ENCODE measurements at places on chromosomes 11 and 22.

- no peak for DNase-seq
These were observed 18.2 kb downstream of the IFT27 start for GRCh38 chr22:36757668-36758211.

GRCh38 chr11:12813371-12814225, 139.4 kb downstream of the TEAD1 start:
- no peak for DNase-seq

GRCh38 chr11:1406571-1407485, 17.1 kb downstream of the BRSK2 start:
- DNase-seq, result no peak

- no peak for DNase-seq
These were observed 43.0 kb downstream of the KREMEN1 start for GRCh38 chr22:29115682-29116288.

DNA sequence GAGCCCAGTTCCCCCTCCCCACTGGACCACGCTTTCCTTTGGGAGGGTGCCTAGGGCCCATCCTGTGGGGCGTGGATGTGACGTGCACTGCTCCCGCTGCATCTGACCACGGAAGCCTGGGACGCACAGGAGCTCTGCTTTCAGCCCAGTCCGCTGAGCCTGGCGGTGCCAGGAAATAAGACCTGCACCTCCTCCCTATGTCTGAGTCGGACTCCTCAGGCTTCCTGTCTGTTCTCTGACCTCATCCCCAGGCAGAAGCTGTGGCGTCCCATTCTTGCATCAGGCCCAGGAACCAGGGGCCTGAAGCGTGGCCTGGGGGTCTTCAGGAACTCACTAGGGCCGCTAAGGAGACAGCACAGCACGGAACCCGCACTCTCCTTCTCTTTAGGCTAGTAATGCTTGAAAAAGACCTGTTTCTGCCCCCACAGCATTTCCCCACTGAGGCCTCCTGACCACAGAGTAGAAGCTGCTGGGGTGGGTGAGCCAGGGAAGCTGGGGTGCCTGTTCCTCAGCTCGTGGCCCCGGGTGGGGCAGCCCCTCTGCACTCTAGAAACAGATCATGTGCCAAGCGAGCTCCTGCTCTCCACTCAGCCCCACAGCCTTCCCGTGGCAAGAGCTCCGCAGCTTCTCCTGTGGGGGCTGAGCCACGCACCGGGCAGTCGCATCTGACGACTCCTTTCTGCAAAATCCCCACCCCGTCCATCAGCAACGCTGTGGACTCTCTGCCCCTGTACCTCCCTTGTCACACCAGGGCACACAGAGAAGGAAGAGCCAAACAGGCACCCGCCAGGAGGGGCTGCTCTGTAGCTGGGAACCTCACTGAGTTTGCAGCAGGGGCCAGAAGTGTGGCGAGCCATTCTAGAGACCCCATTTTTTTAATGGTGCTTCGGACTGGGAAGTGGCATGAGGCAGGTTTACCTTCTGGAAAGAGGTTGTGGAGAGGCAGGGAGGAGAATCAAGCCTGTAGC, 22.6 kb downstream of the MOV10L1 start:
- no peak for DNase-seq

- DNase-seq, result no peak
These were observed 26.5 kb downstream of the SYT7 start for GRCh38 chr11:61554172-61554988.

DNA sequence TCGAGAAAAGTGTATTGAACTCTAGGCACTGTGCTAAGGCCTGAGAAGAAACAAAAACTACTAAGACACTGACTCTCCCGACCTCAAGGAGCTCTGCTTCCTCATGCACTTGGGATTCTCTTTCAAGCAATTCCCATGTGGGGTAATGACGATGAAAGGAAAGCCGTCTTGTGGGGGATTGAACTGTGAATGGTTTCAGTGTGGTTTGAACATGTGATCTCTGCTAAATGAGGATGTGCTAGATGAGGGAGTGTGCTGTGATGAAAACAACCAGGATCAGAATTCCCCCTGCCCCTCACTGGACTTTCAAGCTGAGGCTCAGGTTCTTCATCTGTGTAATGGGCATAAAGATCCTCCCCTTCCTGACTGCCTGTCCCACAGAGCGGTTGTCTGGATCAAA, 74.9 kb downstream of the DEPDC5 start:
- no peak for DNase-seq

GRCh38 chr11:72726266-72727220, 25.7 kb downstream of the ARAP1 start:
- DNase-seq, result no peak

DNA sequence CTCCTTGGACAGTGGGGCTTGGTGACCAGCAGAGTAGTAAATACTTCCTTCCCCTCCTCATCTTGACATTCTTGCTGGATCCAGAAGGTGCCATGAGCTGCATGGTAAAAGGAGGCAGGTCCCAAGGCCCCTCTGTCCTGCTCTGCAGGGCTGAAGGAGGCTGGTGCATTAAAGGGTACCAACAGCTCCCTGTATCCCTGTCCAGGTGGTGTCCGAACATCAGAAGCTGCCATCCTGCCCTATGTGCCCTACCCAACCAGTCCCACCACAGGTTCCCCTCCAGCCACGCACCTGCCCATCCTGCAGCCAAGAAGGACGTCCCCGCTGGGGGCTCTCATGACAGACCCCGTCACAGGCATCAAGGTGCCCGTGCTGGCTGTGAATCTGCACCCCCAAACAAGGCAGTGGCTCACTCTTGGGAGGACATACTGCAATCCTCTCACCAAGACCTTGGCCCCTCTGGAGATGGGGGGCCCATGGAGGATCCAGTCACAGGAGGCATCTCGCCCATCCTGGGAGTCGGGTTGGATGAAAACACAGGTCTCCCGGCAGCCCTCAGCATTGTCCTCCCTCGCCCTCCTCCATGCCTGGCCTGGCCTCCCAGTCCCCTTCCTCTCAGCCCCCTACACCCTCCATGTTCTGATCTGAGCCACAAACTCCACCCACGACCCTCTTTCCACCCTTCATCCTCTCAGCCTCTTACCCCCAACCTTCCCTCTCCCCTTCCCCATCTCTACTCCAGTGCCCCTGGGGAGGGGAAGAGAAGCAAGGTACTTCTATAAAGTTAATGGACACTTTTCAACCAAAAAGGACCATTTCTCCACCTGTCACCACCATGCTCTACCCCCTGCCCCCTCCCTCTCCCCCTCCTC, 55.1 kb downstream of the BTG4 start:
- no peak for DNase-seq

DNA sequence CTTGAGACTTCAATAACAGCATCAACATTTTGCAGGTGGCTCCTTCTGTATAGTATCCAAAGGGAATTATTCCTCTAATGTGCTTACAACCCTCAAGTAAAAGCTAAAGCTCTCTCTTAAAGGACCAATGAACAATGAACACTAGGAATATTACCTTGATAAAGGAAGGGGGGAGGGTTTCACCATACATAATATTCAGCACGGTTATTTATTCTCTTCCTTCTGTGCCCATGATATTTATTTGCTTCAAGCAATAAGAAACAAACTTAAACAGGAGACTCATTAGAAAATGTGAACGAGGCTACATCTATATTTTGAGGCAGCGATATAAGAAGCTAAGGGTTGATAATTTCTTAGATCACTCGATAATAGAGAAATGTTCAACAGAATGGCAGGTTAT, 21.2 kb downstream of the BLID start:
- no peak for DNase-seq

- DNase-seq, result no peak
These were observed 84.7 kb downstream of the GAB2 start for GRCh38 chr11:78332872-78333271.

- DNase-seq, result no peak
These were observed 86.0 kb downstream of the RPS6KA4 start for GRCh38 chr11:64444838-64445441.

DNA sequence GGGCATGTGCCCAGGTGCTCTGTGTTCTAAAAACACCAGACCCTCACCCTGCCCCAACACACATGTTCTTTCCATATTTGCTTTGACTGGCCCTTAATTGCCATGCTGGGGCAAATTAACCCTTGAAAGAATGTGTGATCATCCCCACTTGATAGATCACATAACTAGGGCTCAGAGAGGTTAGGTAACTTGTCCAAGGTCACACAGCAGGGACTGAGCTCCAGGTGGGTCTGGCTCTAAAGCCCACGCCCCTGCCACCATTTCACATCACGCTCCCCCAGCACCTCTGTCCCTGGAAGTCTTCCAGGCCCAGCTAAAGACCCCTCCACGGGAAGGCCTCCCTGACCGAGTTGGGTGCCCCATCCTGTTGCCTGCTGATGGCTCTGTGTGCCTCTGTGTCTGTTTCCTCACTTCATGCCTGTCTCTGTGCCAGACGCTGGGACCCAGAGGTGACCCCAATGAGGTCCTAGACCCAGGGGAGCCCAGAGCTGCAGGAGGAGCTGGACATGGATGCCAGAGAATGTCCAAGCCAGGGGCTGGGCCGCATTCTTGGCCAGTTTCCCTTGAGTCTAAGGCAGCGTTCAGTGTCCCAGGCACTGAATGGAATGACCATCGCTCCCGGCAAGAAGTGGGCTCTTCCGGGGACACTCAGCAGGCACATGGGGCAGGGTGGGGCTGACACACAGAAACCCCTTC, 79.7 kb downstream of the MYO7A start:
- DNase-seq, result no peak

DNA sequence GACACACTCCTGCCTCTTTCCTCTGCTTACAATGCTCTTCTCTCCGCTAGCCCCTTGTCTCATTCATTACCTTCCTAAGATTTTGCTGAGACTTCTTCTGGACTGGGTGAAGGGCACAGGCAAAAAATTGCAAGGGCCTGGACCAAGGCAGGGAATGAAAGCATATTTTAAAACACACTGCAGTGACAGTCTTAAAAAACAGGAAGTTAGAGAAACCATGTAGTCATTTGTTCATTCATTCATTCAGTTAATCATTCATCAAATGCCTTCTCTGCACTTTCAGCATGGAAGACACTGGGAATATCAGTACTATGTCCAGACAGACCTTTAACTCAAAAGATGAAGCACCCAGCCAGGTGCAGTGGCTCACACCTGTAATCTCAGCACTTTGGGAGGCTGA, 44.9 kb upstream of the SWAP70 start:
- no peak for DNase-seq

GRCh38 chr11:46381048-46381818, at the start of gene MDK:
Gene MDK (plus strand): TSS chr11:46381669. CDS start chr11:46382058, 389 bp downstream.
- DNase-seq, result no peak

- no peak for DNase-seq
These were observed 60.7 kb downstream of the ELFN2 start for GRCh38 chr22:37366601-37367000.

GRCh38 chr11:72328366-72329224, 84.6 kb upstream of the PHOX2A start:
- DNase-seq, result no peak

DNA sequence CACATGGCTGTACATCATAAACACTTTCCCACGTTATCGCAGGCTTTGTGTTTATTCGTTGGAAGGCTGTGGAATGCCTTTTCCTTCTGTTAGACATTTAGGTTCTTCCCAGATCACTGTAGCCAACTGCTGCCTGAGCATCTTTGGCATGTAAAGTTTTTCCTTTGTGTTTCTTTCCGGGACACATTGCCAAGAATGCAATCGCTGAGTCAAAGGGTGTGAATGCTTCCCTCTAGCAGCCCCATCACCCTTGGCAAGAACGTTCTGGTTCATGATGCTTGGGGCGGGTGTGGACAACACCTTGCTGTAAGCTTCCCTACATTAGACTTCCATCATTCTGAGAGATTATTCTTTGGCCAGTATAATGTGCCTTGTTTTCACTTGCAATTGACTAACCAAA, 136.2 kb downstream of the OSBP2 start:
- peak; percentile 30 for DNase-seq

GRCh38 chr11:134331354-134332188, at the start of gene GLB1L2:
Gene GLB1L2 (plus strand): TSS chr11:134331988. CDS start chr11:134332062, 74 bp downstream.
- no peak for DNase-seq

- DNase-seq, result no peak
These were observed 33.2 kb downstream of the TSPAN4 start for GRCh38 chr11:875769-876301.

DNA sequence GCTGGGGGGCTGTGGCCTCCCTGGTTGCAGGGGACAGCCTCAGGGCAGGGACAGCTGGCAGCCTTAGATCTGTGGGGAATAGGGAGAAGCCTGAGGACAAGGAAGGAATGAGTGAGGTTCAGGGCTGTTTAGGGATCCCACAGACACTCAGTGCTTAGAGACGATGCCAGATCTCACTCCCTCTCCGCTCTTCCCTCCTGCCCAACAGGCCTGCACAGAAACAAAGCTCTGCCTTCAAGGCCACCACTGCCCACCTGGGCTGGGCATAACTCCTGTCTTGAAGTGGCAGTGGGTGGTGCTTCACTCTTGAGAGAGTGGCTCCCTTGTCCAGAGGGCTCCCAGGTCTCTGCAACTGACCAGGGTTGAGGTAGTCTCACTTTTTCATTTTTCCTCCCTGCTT, 13.1 kb upstream of the CENATAC start:
- DNase-seq, result no peak

- DNase-seq, result no peak
These were observed 12.9 kb downstream of the OR51E2 start for GRCh38 chr11:4684631-4685285.

GRCh38 chr11:11969380-11970215, 38.8 kb downstream of the DKK3 start:
- DNase-seq, result no peak
